H7 (cell line): ENCODE measurements at places on chromosomes 6 and 20. TPM values are rescaled to one million over a fixed set of nuclear protein-coding genes. Genes with fewer than 3 reads are reported as not detected.

DNA sequence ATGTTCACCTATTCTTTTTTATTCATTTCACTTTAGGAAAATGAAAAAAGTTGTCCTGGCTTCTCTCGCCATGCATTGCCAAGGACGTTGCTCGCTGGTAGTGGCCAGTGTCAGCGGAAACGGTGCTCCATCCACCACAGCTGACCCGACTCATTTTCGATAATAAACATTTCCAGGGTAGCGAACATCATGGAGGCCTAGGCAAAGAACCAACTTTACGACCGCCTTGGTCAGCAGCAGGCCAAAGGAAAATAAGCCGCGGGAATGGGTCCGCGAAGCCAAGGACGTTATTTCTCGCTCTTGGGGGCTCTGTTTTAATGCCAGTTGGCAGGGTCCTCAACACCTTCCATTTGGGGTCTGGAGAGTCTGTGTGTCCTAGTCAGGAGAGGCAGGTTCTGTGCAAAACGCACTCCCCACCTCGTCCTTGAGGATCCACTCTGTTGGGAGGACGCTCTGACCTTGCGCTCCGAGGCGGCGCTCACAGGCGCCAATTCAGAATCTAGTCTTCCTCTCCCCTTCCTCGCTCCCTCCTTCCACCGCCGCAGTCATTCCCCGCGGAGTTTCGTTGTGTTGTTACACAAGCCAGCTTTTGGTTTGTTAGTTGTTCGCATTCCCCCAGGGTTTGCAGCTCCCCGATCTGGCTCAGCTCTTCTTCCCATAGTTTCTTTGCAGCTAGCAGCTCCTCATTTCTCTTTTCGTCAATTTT lies 4.1 kb upstream of the PAX1 start:
- peak; percentile 69 for DNase-seq

DNA sequence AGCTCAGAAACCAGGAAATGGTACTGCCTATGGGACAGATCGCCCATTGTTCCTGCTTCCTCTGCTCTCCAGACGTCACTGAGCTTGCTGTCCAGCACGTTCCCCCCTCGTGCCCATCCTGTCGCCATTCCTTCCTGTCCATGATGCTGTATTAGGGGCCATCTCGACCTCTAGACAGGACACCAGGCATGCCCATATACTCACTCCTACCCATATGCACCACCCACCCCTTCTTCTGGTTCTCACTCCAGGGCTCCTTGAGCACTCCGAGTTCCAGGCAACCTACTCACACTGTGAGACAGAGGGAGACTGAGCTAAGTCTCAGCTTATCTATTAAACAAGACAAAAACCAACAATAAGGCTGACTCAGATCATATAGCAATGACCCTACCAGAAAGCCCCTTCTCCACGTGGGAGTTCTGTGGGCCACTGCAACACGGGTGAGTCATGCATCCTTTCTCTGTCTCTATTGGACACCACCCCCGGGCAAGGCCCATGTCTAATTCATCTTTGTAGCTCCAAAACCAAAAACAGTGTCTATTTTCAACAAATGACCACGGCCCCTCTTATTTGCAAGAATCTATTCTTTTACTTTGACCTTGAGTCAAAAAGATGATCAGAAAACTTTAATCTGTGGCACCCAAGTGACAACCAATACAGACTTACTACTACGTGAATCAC lies 65.7 kb downstream of the PSMG4 start:
- DNase-seq = no peak

DNA sequence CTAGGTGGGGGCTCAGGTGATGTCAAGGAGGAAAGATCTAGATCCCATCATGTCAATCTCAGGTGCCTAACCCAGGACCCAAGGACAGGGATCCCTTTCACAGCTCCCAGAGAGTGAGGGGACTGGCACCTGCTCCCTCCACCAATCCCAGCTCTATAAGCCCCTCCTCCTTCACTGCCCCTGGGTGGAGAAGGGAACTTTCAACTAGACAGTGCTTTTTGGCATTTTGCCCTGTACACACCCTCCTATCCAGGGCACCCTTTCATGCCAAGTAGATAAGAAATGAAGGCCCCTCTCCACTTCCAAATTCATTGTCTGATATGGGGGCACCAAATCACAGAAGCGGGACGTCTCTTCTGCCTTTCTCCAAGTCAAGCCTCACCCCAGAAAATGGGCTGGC lies 61.6 kb downstream of the MDGA1 start:
- no peak for DNase-seq

DNA sequence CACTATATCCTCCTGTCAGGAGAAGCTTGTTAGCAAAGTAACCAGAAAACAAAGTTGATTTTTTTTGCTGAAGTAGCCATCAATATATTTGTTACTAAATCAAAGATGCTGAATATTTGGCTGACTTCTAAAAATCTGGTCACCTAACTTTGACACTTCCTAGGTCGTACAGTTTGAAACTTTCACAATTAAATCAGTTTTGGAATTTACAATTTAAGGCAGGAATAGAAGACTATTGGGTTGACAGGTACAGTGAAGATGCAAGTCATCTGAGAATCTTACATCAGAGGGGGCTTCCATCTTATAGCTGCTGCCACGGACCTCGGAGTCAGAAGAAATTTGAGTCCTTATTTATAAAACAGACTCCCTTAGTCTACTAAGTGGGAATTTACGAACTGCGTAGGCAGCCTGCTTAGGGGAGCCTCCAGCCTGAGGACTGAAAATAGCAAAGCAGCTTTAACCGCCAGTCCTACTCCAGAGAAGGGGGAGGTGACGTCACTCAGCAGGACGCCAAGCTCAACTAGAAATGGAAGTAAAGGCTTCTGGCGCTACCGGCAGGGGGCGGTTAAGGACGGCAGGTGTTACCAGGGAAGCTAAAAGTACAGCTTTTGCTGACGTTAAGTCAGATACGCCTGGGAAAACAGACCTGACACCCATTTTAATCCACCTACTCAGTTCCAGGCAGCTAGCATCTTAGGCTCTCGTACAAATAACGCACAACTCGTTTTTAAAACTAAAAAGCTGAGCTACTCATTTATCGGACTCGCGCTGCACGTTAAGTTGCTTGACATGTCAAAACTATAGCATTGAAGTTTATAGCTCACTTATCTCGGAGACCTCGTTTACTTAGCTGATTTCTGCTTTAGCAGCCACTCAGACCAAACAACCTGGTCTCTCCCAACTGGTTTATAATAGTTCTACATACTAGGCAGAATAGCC lies 61.1 kb upstream of the HFE start:
- DNase-seq = peak; percentile 55

DNA sequence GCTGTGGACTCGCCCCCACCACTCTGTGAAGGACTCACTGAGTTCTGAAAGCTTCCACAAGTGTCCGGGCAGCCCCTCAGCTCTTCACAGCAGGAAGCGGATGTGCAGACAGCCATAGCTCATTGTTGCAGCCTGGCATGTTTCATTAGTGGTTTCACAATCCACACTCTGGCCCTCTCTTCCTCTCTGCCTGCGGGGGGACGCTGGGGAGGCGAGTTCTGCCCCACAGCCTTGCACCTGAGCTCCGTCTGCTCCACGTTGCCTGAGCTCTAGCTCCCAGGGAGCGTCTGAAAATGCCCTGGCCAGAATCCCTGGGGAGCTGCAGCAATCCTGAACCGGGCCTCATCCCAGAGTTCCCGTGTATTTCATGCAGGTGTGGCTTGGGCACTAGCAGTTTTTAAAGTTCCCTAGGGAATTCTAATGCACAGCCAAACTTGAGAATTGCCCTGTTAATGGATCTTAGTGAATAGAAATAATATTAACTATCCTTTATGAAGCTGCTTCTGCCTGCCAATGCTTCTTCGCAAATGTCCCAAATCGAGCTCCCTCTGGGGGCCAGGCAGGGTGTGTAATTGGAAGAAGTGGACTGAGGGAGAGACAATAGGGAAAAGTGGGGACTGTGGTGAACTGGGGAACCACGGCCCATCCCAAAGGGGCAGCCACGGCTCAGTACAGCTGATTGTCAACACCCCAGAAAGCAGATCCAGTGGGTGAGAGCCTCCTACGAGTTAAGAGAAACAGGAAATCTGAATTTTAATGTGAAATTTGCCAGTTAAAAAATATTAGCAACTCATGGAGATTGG lies 51.5 kb downstream of the CTCFL start:
- no peak for DNase-seq

- no peak for DNase-seq
These were observed 43.6 kb upstream of the IER3 start for GRCh38 chr6:30787954-30788353.

HLA-DQB1 gene
- under 0.01 TPM in 1 of 2 replicates, not detected in the other for total RNA-seq

NNAT gene
- total RNA-seq = 205 and 219 TPM in 2 replicates

DEFB132 gene
- not detected in 2 replicates for total RNA-seq

ZNF165 gene
- total RNA-seq = 2.1 and 3.5 TPM in 2 replicates

IRF4 gene
- 1.1 and 4.8 TPM in 2 replicates for total RNA-seq
